ENCODE measurements at places on chromosomes 2 and 18. TPM values are rescaled to one million over a fixed set of nuclear protein-coding genes. Genes with fewer than 3 reads are reported as not detected.

Gene C2orf81
- total RNA-seq: 5.5 TPM

Gene PTCD3
- total RNA-seq: 148 TPM

Gene GNLY
- 1.8 TPM for total RNA-seq

Gene FAM237A
- total RNA-seq: not detected

Gene NEMP2
- total RNA-seq: 14.2 TPM

Gene NEB
- 1.2 TPM for total RNA-seq

GRCh38 chr18:59660786-59661743 lies 36.2 kb downstream of the CCBE1 start:
- DNase-seq: no peak

DNA sequence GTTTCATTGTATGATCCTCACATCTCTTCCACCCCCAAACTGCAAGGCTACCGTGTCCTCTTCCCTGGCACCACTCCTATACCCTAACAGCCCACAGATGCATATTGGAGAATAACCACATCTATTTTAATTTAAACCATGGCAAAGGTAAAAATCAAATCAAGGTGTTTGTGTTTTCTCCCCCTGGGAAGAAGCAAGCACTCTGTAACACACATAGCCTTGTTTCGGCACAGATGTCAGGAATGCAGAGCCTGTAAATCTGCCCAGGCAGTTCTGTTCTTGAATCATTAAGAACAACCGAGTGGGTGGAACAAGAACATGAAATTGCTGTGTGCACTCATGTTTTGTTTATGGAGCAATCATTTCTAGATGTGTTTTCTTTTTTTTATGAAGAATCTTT lies 6.8 kb upstream of the COX7A2L start:
- no peak for DNase-seq

- no peak for DNase-seq
Measured at GRCh38 chr2:75594596-75594995, 33.9 kb upstream of the EVA1A start.

DNA sequence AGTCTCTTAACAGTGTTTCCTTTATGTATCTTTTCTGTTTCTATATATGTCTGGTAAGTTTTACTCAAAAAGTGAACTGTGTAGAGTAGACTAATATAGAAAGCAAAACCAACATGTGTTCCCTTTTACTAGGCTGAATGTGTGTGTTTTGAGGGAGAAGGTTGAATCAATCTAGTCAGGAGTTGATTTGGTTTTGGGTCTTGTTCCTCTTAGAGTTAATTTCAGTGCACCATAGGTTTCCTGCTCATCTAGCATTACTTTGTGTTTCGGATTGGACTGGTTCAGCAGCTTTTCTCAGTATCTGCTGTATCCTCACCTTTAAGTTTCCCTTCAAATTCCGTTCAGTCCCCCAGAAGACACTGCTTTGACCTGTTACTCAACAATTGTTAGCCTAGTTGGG lies 52.0 kb upstream of the TRIM43 start:
- no peak for DNase-seq
